ENCODE measurements at places on chromosomes 3 and 15.

DNA sequence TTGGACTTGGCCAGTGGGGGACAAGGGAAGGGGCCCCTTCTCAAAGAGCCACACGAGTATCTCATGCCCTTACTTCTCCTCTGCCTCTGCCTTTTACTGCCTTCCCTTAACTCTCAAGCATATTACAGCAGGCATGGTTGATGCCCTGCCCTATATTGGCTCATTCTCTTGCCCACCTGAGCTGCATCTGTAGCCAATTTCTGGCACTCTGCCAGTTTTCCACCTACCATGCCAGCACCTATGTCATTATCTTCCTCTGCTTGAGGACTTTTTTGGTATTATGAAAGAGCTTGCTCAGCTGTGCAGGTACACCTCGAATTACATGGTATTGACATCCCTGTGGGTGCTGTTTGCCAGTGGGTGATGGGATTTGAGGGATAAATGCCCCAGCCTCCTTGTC is 181.8 kb downstream of the OXSM start:
- DNase-seq: no peak

DNA sequence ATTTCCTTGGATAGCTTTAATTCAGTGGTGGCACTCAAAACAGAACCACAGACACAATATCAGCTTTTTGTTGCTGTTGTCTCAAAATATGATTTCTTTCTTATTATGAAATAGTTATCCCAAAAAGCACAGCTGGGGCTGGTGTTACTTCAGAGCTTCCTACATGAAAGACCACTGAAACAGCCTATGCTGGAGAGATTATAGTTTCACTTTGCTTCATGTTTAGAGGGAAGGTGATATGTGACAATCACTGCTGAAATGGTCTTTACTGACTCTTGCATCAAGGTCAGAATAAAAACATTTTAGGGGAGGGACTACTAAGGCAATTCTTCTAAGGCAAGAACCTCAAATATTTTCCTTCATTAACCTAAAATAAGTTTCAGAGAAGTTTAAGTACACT is 190.7 kb downstream of the TNIK start:
- DNase-seq: no peak

- no peak for DNase-seq
Observed at GRCh38 chr3:32398531-32398930, 6.9 kb downstream of the CMTM7 start.

DNA sequence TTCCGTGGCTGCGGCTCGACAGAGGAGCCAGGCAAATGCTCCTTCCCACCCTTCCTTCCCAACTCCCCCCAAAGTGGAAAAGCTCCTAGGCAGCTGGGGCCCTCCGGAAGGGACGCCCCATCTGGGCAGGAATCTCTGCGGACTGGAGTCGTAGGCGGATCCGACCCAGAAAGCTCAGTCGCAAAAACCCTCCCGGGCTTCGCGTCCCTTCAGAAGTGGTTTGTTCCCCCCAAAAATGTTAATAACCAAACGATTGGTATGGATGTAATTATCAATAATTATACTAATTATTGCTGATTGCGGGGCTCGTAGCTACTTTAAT is 3.8 kb downstream of the RNU6-1 start:
- DNase-seq: no peak

- no peak for DNase-seq
Observed at GRCh38 chr3:50517721-50518206, 14.3 kb upstream of the CACNA2D2 start.

GRCh38 chr15:69568173-69569009 is 115.8 kb downstream of the RPLP1 start:
- DNase-seq: no peak

DNA sequence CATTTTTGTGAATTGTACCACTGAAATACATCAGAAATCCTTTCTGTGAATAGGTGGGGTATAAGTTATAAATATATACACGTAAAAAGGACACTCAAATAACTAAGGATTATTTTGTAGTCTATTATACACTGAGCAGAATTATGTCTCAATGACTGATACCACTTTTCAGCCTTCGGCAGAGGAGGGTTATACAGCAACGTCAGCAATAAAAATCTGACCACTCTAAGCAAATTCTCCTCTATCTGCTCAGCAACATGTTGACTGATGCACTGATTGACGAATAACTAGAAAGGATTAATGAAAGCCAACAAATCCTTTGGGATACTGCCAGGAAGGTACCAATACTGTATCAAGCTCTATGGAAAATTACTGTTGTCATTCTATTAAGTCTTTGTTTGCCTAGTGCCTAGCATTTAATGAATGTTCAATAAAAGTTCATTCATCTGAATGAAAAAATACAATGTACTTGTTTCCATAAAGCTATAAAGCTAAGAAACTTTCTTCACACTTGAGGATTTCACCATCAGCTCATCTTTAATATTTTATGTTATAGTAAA is 5.2 kb downstream of the ARPP19 start:
- DNase-seq: no peak

DNA sequence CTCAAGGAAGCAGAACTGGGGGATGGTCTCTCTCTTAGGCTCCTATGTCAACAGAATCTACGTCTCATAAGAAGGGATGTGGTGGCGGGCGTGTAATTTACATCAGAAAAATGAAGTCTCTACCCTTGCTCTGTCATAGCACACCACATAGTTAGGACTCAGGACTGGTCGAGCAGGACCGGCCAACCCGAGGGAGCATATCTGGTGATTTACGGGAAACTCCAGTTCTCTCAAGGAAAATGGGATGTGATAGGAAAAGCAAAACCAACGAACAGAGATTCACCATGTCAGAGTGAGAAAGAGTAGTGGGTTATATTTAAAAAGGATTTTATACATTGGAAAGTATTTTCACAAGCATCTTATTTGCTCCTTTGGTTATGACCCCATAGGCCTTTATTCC is 54.7 kb downstream of the IGF2BP2 start:
- no peak for DNase-seq

DNA sequence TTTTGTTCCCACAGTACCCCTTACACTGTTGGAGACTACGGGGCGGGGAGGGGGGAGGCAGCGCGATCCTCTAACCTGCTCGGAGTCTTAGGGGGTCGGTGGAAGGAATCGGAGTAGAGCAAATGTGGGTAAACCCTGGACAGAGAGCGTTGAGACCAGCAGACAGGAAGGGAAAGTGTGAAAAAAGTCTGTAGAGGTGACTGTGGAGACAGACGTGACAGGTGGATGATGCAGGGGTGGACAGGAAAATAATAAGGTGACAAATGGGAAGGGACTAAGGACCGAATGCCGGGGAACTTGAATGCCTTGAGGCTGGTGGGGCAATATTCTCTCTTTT is 424 bp downstream of the EAF2 start:
- no peak for DNase-seq

GRCh38 chr3:162092751-162093150 is 596.1 kb downstream of the OTOL1 start:
- DNase-seq: no peak

- DNase-seq: no peak
Observed at GRCh38 chr3:144363856-144364255, 392.2 kb downstream of the DIPK2A start.

- peak; percentile 48 for DNase-seq
Observed at GRCh38 chr3:24088782-24089181, 143.7 kb downstream of the NR1D2 start.

DNA sequence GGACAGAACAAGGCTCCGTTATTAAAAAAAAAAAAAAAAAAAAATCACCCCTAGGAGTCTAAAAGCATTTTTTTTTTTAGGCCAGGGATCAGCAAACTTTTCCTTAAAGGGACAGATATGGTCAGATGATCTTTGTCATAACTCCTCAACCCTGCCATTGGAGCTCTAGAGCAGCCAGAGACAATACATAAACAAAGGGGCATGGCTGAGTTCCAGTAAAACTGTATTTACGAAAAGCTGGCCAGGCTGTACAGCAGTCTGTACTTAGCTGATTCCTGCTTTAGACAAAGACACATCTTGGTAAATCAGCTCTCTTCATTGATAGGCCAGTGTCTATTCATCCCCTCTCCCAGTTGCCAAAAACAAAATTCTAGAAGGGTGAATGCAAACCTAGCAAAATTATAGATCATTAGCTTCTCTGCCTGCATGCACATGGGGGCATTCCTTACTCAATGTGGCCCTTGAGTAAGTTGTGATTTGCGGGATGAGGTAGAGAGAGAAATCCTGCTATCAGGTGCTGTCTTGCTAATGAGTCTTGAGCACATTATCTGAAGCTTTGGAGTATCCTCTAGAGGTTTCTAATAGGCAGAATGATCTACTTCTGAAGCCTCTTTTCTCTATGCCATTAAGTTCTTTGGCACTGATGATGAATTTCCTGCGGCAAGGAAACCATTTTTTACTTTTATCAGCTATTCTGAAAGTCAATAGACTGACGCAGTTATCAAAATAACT is 35.2 kb downstream of the SENP8 start:
- no peak for DNase-seq

DNA sequence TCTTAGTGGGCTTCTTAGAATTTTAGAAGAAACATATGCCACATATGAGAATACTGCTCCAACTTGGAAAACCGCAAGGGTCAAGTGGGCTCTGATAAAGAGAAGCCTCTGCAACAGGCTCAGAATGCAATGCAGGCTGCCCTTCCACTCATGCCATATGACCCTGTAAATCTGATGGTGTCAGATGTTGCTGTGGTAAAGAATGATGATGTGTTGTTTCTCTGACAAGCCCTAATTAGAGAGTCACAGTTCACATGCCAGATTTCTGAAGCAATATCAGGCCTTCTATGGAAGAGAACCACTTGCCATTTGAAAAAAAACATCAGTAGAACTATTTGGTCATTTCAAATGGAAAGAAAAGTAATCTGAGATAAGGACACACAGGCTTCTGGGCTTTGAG is 749.6 kb downstream of the AGBL1 start:
- DNase-seq: no peak

GRCh38 chr3:169863458-169863899 is 6.3 kb downstream of the LRRC31 start:
- peak; percentile 91 for DNase-seq

DNA sequence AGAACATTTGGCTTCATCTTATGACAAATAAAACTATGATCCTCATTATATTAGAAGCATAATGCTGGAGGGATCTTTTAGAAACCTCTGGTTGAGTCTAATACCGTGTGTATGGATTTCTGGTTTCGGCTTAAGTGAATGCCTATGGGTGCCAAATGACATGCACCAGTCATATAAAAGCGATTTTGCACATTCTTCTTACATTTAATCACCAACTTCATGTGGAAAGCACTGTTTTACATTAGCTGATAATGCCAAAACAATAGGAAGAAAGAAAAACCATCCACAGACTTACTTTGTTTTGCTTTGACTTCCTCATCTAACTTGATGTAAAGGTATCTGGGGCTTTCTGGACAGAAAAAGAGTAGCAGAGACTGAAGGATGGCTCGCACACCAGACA is 20.9 kb downstream of the SLC2A2 start:
- no peak for DNase-seq

DNA sequence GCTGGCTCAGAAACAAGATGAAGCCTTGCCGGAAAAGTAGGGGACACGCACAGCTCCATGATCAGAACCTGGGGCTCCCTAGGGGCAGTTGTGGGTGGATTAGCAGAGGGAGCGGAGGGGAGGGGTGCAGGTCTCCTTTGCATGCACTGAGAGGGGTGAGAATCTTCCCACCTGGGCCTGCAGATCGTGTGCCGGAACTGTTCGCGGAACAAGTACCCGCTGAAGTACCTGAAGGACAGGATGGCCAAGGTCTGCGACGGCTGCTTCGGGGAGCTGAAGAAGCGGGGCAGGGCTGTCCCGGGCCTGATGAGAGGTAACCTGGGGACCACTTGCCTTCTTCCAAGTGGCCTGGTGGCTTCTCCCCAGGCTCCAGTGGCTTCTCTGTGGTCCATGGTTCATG is 24.5 kb upstream of the NR2C2 start:
- DNase-seq: no peak

GRCh38 chr3:42491881-42492507 is 10.4 kb upstream of the VIPR1 start:
- DNase-seq: no peak

GRCh38 chr3:42351207-42351606 is 59.2 kb downstream of the LYZL4 start:
- DNase-seq: no peak

DNA sequence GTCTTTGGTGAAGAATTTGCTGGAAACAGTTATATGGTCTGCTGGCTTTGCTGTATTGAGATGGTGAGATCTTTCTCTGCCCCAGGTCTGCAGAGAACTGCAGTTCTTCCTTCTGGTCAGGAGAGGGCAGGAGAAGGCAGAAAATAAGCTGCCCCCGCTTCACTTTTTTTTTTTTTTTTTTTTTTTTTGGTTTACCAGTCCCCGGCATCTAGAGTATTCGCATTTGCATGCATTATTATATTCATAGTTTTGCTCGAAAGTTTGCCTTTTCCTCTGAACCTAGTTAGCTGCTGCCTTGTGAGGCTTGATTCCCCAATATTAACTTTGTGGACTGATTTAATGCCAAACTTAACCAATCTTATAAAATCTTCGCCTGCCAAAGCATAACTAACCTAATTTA is 10.6 kb upstream of the PARL start:
- peak; percentile 80 for DNase-seq

- DNase-seq: no peak
Observed at GRCh38 chr3:136192831-136193230, 3.3 kb downstream of the MSL2 start.

GRCh38 chr3:126481808-126482502 is 6.3 kb upstream of the ZXDC start:
- no peak for DNase-seq

GRCh38 chr3:65483011-65483410 is 555.7 kb downstream of the MAGI1 start:
- DNase-seq: no peak

DNA sequence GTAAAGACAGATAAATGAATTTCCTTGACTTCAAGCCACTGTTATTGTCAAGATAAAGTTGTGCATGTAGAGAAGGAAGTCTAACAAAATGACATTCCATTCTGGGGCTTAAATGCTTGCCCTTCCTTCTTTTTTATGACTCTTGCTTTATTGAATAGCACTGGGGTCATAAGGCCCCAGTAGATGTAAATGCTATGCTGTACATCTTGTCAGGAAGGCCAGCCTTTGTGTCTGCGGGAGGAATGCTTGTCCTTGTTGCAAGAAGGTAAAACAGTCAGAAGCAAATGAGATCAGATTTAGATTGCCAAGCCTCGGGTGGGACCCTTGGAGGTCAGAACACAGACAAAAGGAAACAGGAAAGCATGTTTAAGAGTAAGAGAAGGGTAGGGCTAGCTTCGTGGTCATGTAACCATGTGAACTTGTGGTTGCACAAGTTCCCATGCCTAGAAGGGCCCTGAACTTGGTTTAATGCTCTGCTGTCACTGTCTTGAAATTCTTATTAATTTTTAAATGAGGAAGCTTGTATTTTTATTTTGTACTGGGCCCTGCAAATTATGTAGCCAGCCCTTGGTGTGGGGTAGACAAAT is 81.5 kb downstream of the PPM1L start:
- no peak for DNase-seq

- no peak for DNase-seq
Observed at GRCh38 chr15:74682954-74683353, 12.9 kb downstream of the EDC3 start.

- DNase-seq: no peak
Observed at GRCh38 chr15:88624971-88625490, 3.9 kb downstream of the AEN start.

- DNase-seq: no peak
Observed at GRCh38 chr15:45185069-45185779, 2.5 kb downstream of the SHF start.

Data from NAMALWA (cell line).